ENCODE measurements at places on chromosomes 13 and 19.

DNA sequence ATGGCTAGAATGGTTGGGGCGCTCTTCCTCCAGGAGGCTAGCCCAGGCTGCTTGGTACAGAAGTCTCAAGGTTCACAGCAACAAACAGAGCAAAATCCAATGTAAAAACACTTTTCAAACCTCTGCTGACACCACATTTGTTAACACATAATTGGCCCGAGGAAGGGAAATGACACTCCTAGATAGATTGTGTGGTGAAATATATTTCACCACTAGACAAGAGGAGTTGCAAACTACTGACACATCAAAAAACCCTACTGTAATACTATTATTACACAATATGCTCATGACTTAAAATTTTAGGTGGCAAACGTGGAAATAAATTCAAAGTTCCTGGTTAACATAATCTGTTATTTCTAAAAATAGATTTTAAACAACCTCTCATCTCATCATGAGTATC lies 643.6 kb downstream of the PCDH9 start:
- no peak for DNase-seq

GRCh38 chr13:46387064-46387851 lies at the start of gene RUBCNL:
TSS of gene RUBCNL (minus strand) at chr13:46387252. CDS start at chr13:46372475, 14,777 bp downstream.
- peak; percentile 58 for DNase-seq

GRCh38 chr13:91347996-91348905 lies 764 bp downstream of the MIR17HG start:
- peak; percentile 59 for DNase-seq

DNA sequence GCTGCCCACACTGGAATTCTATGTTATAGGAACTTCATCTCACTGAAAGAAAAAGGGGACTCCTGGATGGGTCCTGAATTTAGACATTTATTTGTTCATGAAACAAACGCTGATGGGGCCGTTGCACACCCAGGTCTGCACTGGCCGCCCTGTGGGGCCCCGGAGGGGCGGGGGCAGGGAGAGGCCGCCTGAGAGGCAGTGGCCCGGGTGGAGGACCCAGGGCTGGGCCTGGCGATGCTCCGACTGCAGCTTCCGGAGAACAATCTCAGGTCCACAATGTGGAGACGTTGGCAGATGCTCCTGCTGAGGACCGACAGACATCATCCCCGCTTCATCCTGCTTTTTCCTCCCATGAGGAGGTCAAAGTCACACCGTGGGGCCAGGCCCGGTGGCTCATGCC lies 16.3 kb upstream of the PTBP1 start:
- no peak for DNase-seq

DNA sequence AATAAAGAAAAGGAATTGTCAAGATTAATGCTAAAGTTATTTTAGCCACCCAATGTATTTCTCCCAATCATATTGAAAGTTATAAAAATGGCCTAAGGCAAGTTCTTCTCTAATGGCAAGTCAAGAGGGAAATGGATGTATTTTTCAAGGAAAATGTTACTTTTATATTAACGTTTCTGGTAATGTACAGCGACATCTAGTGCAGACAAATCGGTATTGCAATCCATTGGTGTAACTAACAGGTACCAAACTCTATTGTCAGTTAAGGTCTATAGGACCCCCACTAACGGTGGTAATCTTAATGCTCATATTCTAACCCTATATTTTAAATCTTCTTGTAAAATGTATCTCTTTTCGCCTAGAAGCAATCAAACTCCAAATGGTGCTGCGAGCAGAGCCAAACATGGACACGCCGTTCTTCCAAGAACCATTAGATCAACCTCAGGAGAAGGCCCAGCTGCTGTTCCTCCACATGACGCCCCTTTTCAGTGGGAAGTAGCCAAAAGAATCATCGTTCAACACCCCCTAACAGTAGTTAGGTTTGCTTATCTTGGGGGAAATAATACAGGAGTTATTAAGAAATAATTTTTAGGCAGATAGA lies 98.5 kb upstream of the PABPC3 start:
- no peak for DNase-seq

GRCh38 chr19:39970425-39970674 lies 615 bp upstream of the PSMC4 start:
- no peak for DNase-seq

DNA sequence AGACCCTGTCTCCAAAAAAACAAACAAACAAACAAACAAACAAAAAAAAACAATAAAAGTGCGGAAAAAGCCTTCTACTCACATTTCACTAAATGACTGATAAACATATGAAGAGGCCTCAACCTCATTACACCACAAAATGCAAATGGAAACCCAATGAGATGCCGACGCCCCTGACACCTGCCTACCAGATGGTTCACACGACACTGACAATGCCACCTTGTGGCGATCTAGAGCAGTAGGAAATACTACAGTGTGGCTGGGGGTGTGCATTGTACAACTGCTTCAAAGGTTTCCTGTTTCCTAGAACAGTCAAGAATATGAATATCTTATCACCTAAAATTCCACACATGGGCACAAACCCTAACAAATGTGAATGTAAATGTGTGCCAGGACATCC lies 14.0 kb downstream of the SCGB2B2 start:
- DNase-seq = peak; percentile 33

DNA sequence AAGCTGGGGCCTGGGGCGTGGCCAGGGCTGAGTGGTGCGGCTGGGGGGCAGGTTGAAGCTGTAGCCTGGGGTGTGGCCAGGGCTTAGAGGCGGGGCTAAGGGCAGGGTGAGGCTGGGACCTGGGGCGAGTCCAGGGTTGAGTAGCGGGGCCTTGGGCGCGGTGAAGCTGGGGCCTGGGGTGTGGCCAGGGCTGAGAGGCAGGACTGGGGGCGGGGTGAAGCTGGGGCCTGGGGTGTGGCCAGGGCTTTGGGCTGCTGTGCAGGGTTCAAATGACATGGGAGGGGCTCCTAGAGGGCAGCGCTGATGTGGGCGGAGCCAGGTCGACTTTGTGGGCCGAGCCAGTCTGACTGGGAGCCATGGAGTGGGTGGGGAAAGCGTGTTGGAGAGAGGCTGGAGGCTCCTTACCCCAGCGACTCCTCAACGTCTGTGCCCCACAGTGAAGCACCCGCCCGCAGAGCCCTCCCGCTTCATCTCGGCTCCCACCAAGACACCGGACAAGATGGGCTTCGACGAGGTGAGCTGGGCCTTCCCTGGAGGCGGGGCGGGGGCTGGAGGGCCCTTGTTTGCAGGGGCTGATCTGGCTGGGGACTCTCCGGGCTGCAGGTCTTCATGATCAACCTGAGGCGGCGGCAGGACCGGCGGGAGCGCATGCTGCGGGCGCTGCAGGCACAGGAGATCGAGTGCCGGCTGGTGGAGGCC lies 21.5 kb downstream of the COLGALT1 start:
- DNase-seq = no peak

DNA sequence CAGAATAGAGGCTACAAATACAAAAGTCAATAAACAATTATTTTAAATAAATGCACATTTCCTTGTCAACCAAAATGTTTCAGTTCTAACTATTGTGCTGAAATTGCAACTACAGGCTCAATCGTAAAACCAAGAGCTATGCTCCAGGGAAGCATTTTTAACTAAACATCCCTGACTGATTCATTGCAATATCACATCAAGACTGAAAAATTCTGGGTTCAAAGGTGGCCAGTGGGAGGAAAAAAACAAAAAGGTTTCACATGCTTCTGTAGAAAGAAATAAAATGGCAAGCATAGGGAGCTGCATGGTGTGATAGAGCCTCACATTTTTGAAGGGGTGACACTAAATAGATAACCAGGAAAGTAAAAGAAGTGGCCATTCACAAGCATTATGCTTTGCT lies 862.8 kb downstream of the PCDH9 start:
- DNase-seq = no peak
